ENCODE measurements at places on chromosomes 13 and 19.

GRCh38 chr13:80454245-80454644, 113.3 kb upstream of the SPRY2 start:
- DNase-seq, result peak; percentile 4

DNA sequence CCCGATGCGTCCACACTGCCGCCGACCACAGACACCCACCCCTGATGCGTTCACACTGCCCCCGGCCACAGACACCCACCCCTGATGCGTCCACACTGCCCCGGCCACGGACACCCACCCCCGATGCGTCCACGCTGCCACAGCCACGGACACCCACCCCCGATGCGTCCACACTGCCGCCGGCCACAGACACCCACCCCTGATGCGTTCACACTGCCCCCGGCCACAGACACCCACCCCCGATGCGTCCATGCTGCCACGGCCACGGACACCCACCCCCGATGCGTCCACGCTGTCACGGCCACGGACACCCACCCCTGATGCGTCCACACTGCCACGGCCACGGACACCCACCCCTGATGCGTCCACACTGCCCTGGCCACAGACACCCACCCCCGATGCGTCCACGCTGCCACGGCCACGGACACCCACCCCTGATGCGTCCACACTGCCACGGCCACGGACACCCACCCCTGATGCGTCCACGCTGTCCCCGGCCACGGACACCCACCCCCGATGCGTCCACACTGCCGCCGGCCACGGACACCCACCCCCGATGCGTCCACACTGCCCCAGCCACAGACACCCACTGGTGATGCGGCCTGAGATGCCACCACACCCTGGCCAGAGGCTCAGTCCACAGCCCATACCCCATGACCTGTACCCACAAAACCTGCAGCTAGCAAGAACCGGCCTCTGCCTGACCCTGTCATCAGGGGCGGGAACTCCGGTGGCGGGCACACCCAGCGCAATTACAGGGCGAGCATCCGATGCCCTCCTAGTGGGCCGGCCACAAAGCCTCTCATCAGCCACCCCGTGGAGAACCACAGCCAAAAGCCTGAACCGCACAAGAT, 28.4 kb downstream of the RASA3 start:
- no peak for DNase-seq

GRCh38 chr19:13104360-13104847, 1.7 kb upstream of the LYL1 start:
- DNase-seq, result peak; percentile 79

DNA sequence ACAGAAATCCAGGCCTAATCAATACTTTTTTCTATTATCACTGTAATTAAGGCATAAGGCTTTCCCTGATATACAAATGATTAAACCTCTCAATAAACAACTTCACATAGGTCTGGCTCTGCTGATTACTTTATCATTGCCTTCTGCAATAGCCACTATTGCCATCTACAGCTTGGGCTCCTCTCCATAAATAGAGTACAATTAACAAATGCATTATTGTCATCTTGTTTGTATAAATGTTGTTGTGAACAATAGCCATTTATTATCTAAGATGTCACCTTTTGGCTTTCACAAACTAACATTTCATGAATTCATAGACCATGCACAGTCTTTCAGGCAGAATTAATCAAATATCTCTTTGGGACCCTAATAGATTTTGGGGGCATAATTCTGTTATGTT, 53.3 kb downstream of the NHLRC3 start:
- DNase-seq, result no peak

GRCh38 chr19:10327793-10328192, 5.5 kb downstream of the RAVER1 start:
- no peak for DNase-seq

DNA sequence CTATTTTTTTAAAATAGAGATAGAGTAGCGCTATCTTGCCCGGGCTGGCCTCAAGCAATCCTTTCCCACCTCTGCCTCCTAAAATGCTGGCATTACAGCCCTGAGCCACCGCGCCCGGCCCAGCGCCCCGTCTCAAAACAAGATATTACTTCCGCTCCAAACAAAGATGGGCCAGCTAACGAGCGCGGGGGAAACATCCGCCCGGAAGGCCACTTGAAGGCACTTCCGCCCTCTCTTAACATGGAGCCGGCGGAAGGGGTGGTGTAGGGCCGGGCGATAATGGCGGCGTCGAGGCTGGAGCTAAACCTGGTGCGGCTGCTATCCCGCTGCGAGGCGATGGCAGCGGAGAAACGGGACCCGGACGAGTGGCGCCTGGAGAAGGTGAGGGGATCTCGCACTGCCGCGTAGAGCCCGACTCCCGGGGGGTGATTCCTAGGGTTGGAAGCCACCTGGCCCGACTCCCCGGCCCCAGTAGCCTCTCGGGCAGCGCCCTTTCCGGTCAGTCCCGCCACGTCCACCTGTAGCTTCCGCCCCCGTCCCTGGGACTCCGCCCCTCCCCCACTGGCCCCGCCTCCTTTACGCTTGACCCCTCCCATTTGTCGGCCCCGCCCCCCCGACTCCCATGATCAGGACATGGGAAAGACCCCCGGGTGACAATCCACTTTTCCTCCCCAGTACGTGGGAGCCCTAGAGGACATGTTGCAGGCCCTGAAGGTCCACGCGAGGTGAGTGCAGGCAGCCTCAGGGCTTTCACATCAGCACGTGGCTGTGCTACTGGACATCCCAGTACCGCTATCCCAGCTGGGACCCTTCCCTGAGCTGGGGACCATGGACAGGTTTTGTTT, at the start of gene USE1:
Gene USE1 (plus strand): TSS at position 231 of the 845 bp plus-strand sequence. CDS start 49 bp downstream, at position 280.
- peak; percentile 95 for DNase-seq

DNA sequence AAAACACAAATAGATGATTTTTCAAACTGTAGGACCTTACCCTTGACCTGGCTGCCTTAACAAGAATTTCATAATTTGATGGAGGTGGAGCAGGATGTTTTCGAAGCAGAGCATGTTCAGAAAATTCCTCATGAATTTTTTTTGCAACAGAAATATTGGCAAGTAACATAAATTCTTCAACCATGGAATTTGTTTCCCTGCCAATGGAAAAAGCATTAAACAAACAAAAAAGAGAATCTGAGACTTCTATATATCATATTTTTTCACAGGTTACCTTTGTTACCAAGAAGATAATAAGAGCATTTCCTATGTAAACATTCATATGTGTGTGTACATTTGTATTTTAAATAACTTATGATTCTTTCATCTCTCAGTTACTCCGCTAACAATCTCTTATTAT, 18.3 kb downstream of the DIS3 start:
- DNase-seq, result no peak

GRCh38 chr13:61463024-61463423, 47.4 kb upstream of the PCDH20 start:
- DNase-seq, result no peak

GRCh38 chr13:29081036-29081435, 260.9 kb downstream of the MTUS2 start:
- DNase-seq, result peak; percentile 76

DNA sequence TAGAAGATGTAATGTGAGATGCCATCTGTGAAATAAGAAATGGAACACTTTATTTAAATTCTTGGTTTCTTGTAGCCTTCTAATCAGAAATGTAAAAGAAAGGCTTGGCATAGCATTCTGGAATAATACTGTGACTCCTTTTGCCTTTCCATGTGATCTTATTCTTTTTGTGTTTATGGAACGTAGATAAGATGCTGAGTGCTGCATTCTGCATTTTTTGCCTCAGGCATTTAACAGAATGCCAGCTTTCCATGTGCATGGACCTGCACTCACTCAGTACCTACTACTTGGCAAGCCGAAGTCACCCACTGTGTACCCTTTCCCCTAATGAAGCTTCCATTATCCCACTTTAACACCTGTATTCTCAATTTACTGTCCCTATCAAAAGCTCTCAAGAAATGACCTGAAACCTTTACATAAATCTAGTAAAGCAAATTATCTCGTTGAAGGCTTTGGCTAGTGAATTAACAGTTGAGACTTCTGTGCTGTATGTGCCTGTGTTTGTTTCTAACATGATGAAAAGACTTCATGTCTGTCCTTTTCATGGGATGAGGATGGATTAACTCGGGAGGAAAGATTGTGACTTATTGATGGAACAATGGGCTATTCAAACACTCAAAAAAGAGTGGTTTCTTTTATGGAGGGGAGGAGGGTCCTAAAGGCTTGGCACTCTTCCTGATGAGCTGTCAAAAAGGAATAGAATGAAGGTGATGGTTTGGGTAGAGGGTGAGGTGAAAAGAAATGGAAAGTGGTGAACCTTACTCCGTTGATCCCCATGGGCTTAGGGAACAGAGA, 44.7 kb upstream of the FRY start:
- DNase-seq, result no peak

Measured in RPMI8226 (cell line).